ENCODE measurements at places on chromosomes 7 and 10. TPM values are rescaled to one million over a fixed set of nuclear protein-coding genes. Genes with fewer than 3 reads are reported as not detected.

The CUBN gene
- 0.47 TPM for total RNA-seq

The GFRA1 gene
- total RNA-seq, result 1.2 TPM

DNA sequence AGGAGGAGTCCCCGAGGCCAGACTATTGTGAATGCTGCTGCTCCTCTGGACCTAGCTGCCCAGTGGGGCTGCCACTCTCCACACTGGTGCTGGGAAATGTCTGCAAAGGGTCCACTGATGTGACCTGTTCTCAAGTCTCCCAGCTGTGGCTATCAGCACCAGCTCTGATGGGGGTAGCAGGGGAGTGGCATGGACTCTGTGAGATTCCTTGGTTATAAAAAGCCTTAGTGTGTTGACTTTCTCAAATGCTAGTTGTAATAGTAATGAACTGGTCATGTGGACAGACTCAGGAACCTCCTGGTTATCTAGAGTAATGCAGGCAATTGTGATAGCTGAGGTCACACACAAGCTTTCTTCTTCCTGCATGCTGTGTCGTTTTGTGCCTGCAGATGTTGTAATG, 34.1 kb upstream of the ARMC3 start:
- no peak for DNase-seq

- no peak for DNase-seq
Measured at GRCh38 chr7:114392686-114393085, 21.9 kb upstream of the FOXP2 start.

DNA sequence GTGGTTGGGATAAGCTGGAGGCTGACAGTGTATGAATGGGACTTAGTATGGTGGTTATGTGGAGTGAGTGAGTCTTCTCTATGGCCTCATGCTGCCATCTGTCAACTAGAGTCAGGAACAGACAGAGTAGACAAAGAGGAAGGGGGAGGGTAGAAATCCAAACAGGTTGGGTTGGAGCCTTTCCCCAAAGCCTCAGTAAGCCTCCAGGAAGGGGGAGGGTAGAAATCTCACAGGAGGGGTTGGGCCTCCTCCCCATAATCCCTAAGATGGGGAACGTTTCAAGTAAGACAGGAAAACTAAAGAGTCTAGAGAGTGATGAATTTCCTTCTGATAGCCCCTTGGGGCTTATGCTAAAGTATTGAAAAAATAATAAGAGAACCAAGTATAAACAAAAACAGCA, 2.0 kb upstream of the AKR1B15 start:
- no peak for DNase-seq

GRCh38 chr10:130137090-130137448, 878 bp downstream of the GLRX3 start:
- DNase-seq, result no peak

GRCh38 chr7:141452911-141453310, 98.3 kb upstream of the AGK start:
- no peak for DNase-seq

- DNase-seq, result no peak
Measured at GRCh38 chr10:29524294-29524693, 110.5 kb downstream of the SVIL start.

DNA sequence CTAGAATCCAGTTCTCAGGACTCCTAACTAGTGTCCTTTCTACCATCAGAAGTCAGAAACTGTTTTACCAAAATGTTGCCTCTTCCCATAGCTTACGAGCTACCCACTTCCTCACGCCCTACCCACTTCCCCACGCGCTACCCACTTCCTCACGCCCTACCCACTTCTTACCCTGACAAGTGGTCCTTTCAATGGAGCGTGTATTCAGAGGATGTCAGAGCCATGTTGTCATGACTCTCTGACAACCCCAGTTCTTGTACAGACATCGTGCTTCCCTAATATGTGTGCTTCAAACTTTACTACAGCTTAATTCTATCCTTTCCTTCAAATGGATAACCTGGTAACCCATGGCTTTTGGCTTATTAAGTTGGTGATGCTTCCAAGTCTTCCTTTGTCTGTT, 84.8 kb upstream of the PHF14 start:
- no peak for DNase-seq

DNA sequence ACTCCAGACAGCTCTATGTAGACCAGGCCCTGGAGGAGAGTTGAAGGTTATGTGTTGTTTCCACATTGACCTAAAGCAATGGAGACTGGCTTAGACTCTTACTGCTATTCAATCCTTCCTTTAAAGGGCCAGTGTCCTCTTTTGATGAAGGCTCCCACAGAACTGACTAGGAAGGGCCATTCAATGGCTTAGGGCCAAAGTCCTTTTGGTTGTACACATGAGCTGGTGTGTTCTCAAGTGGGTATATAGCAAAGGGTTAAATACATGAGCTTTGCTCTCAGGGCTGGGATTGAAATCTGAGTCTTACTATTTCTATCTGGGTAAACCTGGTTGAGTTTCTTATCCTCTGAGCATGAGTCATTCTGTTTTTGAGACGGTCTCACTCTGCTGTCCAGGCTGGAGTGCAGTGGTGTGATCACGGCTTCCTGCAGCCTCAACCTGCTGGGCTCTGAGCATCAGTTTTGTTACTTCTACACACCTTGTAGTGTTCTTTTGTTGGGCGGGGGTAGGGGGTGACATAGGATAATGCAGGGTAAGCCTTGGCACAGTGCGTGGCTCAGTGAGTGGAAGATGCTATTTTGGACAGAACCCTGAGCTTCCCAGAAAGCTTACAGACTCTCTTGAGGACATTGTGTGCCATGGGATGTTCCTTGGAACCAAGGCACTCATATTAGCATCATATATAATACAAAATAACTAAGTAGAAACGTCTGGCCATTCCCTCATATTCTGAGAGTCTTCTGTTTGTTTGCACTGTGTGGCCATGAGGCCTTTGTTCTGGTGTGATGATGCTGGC, 90.1 kb downstream of the ABCC2 start:
- DNase-seq, result no peak

Measured in pancreas (tissue), 10 donors.